ENCODE measurements at places on chromosomes 11 and 22. TPM values are rescaled to one million over a fixed set of nuclear protein-coding genes. Genes with fewer than 3 reads are reported as not detected.

The MIF gene
- polyA plus RNA-seq, result 735 TPM

The PGA5 gene
- not detected for polyA plus RNA-seq

The IGF2 gene
- 379 TPM for polyA plus RNA-seq

The TIGD3 gene
- 0.49 TPM for polyA plus RNA-seq

The MADD gene
- polyA plus RNA-seq, result 29.2 TPM

The GSC2 gene
- polyA plus RNA-seq, result not detected

The BRD1 gene
- polyA plus RNA-seq, result 5.1 TPM

The OR52H1 gene
- polyA plus RNA-seq, result not detected

The AMOTL1 gene
- polyA plus RNA-seq, result 0.01 TPM

The CABP4 gene
- polyA plus RNA-seq, result not detected

The RAB38 gene
- polyA plus RNA-seq, result 0.30 TPM

The PGM2L1 gene
- 0.57 TPM for polyA plus RNA-seq

The TENM4 gene
- under 0.01 TPM for polyA plus RNA-seq

The APLNR gene
- polyA plus RNA-seq, result not detected

The FUT4 gene
- 0.28 TPM for polyA plus RNA-seq

The GDPD4 gene
- not detected for polyA plus RNA-seq

The C11orf91 gene
- polyA plus RNA-seq, result not detected

The OR56A1 gene
- polyA plus RNA-seq, result not detected

The MCHR1 gene
- polyA plus RNA-seq, result 0.42 TPM

The ADORA2A gene
- 5.0 TPM for polyA plus RNA-seq

The CLDN5 gene
- polyA plus RNA-seq, result not detected

The FOLR1 gene
- 0.26 TPM for polyA plus RNA-seq

The APOA1 gene
- polyA plus RNA-seq, result 2,476 TPM

The RIMBP3C gene
- polyA plus RNA-seq, result not detected

The SUSD2 gene
- 12.7 TPM for polyA plus RNA-seq

The CRYBB2 gene
- polyA plus RNA-seq, result 0.18 TPM

The INS gene
- not detected for polyA plus RNA-seq

The WNT7B gene
- 0.04 TPM for polyA plus RNA-seq

The TTLL12 gene
- 11.9 TPM for polyA plus RNA-seq

The MUC5AC gene
- polyA plus RNA-seq, result under 0.01 TPM

The MRGPRE gene
- polyA plus RNA-seq, result not detected

The KDM4D gene
- 0.96 TPM for polyA plus RNA-seq

The FAM180B gene
- 1.0 TPM for polyA plus RNA-seq

The GGTLC2 gene
- polyA plus RNA-seq, result not detected

The TIMP3 gene
- polyA plus RNA-seq, result 86.6 TPM

The CHCHD10 gene
- 37.0 TPM for polyA plus RNA-seq

The GRIK4 gene
- polyA plus RNA-seq, result 0.01 TPM

The OSM gene
- not detected for polyA plus RNA-seq

The CRYBB3 gene
- 0.60 TPM for polyA plus RNA-seq

The OR51E2 gene
- not detected for polyA plus RNA-seq

The SMC1B gene
- polyA plus RNA-seq, result not detected

The NCR3LG1 gene
- 16.1 TPM for polyA plus RNA-seq

The MRPL17 gene
- 59.4 TPM for polyA plus RNA-seq

The TSSC4 gene
- polyA plus RNA-seq, result 20.5 TPM

The FJX1 gene
- polyA plus RNA-seq, result 0.40 TPM

The SWAP70 gene
- polyA plus RNA-seq, result 4.2 TPM

The NAT10 gene
- polyA plus RNA-seq, result 33.9 TPM

Measured in HepG2 (cell line).